CD4-positive, alpha-beta T cell (primary cell): ENCODE measurements at places on chromosomes 2 and 18. TPM values are rescaled to one million over a fixed set of nuclear protein-coding genes. Genes with fewer than 3 reads are reported as not detected.

- no peak overlapping the region for H3K4me3 ChIP-seq
- DNase-seq: no peak
- H3K27ac ChIP-seq: no peak overlapping the region
- no peaks in the 10 kb centered on the region for H3K27me3 ChIP-seq
- H3K36me3 ChIP-seq: no peaks in the 10 kb centered on the region
- no peaks in the 10 kb centered on the region for H3K4me1 ChIP-seq
These were observed 73.5 kb upstream of the ASB18 start for GRCh38 chr2:236337465-236338325.

DNA sequence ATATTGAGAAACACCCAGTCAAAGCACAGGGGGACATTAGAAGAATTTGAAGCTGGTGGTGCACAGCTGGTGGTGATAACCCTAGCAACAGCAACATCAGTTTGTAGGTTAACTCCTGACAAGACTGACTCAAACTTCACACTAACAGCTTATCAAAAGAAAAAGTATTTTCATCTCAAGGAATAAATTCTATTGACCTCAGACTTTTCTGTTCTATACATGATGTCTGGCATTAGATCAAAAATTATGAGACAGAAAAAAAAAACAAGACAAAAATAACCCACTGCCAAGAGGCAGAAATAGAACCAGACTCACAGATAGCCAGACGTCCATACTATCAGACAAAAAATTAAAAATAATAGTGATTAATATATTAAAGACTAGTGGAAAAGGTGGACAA, 126.1 kb downstream of the COL6A3 start:
- no peak for DNase-seq
- H3K4me3 ChIP-seq: no peak overlapping the region
- H3K4me1 ChIP-seq: peaks cover 4% of the 10 kb centered on the region
- H3K27ac ChIP-seq: no peak overlapping the region
- peaks cover 35% of the 10 kb centered on the region for H3K27me3 ChIP-seq

DNA sequence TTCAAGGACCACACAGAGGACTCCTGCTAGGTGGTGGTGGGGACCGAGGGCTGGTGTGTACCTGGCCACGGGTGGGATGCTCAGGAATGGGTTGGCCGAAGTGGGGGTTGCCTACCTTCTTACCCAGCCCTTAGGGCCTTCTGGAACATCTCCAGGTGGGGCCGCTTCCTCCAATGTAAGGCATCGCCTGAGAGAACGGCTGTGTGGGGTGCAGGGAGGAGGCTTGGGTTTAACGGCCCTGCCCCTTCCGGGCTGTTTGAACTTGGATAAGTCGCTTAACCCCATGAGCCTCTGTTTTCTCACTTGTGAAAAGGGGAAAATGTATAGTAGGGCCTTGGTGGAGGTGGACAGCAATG, 35.0 kb downstream of the EMILIN2 start:
- no peak overlapping the region for H3K27ac ChIP-seq
- no peaks in the 10 kb centered on the region for H3K36me3 ChIP-seq
- no peak for DNase-seq
- H3K27me3 ChIP-seq: no peaks in the 10 kb centered on the region
- H3K4me3 ChIP-seq: peak overlapping the region; percentile 18

The RAB6C gene
- not detected for total RNA-seq

- H3K27me3 ChIP-seq: no peaks in the 10 kb centered on the region
- no peak overlapping the region for H3K27ac ChIP-seq
- H3K4me1 ChIP-seq: peaks cover 8% of the 10 kb centered on the region
- no peaks in the 10 kb centered on the region for H3K36me3 ChIP-seq
These were observed 63.4 kb downstream of the NYAP2 start for GRCh38 chr2:225462945-225463344.

- no peak for DNase-seq
- H3K27ac ChIP-seq: no peak overlapping the region
- no peaks in the 10 kb centered on the region for H3K4me1 ChIP-seq
- no peaks in the 10 kb centered on the region for H3K36me3 ChIP-seq
- no peaks in the 10 kb centered on the region for H3K27me3 ChIP-seq
These were observed 60.7 kb downstream of the RAB27B start for GRCh38 chr18:54888933-54889332.

GRCh38 chr2:111058264-111058663, 62.5 kb upstream of the BCL2L11 start:
- H3K36me3 ChIP-seq: no peaks in the 10 kb centered on the region
- H3K27me3 ChIP-seq: no peaks in the 10 kb centered on the region
- H3K4me1 ChIP-seq: peaks cover 3% of the 10 kb centered on the region
- DNase-seq: no peak

The ZDBF2 gene
- total RNA-seq: 28.7 TPM

GRCh38 chr2:76008001-76008702, 297.4 kb upstream of the GCFC2 start:
- H3K4me3 ChIP-seq: no peak overlapping the region
- no peak for DNase-seq
- no peaks in the 10 kb centered on the region for H3K36me3 ChIP-seq
- no peaks in the 10 kb centered on the region for H3K4me1 ChIP-seq
- H3K27me3 ChIP-seq: no peaks in the 10 kb centered on the region
- H3K27ac ChIP-seq: no peak overlapping the region

The HSBP1L1 gene
- 42.7 TPM for total RNA-seq

DNA sequence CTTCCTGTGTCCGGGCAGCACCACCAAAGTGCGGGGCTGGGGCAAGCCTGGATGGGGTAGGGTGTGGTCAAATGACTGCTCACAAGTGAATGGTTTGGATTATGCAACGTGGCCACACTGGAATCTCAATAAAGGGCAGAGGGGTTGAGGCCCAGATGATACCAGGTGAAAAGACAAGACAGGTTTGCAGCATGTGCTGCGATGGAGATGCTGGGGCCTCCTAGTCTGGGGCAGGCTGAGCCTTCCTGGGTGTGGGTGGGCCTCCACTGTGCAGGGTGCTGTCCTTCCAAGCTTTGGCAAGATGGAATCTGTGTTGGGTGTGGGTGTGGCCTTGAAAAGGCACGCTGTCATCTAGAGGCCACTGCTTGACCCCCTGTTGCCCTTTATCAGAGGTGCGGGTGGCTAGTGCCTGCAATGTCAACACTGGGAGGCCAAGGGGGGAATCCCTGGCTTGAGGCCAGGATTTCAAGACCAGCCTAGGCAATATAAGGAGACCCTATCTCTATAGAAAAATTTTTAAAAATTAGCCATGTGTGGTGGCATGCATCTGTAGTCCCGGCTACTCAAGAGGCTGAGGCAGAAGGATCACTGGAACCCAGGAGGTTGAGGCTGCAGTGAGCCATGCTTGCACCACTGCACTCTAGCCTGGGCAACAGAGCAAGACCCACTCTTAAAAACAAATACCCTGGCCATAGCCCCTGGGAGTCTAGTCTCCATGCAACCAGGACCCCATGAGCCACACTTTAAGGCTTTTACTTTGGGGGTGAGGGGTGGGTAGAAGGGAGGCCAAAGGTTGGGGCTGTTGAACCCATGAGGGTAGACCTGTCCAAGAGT, 13.8 kb downstream of the RRM2 start:
- DNase-seq: no peak
- H3K36me3 ChIP-seq: no peaks in the 10 kb centered on the region
- H3K27ac ChIP-seq: no peak overlapping the region
- H3K27me3 ChIP-seq: no peaks in the 10 kb centered on the region
- H3K4me3 ChIP-seq: no peak overlapping the region
